SIG-M5 (cell line): ENCODE measurements at places on chromosomes 2 and 18.

DNA sequence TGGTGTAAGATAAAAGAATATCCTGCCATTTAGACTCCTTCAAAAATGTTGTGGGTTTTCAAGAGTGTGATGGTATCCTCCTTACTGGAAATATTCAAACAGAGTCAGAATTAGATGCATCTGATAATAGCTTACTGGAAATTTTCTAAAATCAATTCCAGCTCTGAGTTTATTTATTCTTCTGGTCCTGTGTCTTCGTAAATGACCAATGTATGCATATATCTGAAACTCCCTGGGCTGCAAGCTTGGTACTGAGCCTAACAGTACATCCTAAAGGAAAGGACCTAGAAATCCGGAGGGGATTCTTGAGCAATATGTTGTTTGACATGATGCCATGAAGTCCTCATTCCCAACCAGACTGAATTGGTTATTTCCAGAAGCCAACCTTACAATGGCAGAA, 130.4 kb downstream of the KCNE4 start:
- DNase-seq = no peak

DNA sequence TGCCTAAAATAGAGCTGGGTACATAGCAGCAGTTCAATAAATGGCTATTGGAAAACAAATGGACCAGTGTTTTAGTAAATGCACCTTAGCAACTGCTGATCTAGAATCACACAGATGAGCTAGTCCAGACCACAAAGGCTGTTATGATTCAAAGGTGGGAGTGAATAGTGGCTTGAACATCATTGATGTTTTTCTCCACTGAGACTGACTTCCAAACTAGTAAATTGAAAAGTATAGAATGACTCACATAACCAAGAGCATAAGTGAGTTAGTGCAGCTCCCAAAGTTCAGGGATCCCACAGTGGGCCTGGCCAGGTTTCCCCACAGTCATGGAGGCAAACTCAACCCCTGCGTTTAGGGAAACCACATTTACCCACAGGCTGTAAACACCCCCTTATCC, 106.7 kb upstream of the YPEL5 start:
- DNase-seq = no peak

DNA sequence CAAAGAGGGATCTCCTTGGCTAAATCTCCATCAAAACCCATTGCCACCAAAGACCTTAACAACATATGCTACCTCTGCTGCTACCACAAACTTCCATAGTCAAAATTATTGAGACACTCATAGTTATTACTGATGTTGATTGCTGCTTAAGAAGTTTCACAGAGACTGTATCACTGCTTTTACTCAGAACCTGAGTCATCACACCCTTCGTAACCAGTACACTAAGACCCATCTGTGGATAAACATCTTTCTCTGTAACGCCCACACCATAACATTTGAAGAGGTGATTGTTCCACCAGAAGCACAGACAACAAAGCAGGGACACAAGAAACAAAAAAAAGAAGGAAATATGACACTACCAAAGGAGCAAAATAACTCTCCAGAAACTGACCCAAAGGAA, 1563.1 kb downstream of the LRP1B start:
- no peak for DNase-seq

DNA sequence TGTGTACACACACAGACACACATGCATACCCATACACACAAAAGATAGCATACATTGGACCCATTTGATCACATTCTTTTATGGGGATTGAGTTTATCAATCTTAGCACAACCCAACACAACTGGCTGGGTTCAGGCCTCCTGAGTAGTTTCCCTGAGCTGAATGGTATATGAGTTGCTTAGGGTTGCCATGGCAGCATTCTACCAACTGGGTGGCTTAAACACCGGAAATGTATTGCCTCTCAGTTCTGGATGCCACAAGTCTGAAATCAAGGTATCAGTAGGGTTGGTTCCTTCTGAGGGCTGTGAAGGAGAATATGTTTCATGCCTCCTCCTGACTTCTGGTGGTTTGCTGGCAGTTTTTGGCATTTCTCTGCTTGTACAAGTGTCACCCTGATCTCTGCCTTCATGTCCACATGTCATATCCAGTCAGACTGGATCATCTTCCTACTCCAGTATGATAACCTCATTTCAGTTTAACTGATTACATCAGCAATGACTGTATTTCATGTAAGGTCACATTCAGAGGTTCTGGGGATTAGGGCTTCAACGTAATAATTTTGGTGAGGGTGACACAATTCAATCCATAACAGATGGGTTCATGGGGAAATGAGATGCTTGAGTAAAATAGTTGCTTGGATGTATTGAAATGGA, 212.7 kb downstream of the KCNE4 start:
- DNase-seq = no peak

GRCh38 chr2:183010112-183010511, 28.1 kb downstream of the NCKAP1 start:
- DNase-seq = no peak

DNA sequence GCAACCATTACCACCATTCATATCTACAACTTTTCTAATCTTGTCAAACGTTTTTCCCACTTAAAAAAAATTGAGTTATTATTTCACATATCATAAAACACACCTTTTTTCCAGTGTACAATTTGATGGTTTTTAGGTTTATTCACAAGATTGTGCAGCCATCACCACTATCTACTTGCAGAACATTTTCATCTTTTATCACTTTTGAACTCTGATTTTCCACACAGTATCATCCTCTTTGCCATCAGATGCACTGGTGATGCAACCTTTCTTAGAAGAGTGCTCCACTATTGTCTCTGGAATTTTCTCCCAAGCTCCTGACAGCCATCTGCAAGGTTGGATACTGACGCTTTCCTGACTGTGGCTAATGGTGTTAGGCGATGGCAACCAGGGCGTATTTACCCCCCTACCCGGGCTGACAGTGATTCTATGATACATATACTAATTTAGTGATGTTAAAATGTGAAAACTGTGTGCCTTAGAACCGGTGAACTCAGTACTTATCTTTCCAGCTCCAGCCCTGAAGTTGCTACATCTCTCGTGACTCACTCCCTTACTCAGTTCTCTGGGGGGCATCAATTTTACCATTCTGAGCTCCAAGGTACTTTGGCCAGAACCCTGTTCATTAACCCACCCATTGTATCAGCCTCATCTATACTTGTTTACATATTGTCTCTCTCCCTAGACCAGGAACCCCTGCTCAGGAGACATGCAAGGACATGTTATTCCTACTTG, 105.4 kb upstream of the SPRED2 start:
- DNase-seq = no peak

DNA sequence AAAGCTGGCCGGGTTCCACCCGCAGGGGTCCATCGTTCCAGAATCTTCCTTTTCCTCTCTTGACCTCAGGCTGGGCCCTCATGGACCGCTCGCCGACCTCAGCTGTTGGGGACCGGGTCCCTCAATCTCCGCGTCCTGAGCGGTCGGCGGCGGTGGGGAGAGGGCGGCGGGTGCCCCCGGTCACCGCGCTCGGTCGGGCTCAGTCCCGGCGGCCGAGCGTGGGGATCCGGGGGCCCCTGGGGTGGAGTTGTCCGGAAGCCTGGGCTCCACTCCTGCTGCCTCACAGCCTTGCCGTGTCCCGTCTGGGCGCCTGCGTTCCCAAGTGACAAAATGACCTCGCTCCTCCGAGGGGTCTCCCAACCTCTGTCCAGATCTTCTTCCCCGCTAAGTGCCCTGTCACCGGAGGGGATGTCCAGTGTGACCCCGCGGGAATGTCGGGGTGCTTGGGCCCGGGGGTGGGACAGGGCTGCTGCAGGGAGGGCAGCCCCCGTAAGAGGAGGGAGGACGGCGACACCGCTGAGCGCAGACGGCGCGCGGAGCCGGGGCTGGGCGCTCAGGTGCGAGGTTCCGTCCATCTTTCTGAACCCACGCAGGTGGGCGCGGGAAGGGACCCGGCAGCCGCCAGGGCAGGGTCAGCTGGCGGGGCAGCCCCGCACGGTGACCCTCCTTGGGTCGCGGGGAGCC, 16.0 kb upstream of the E2F6 start:
- DNase-seq = no peak

DNA sequence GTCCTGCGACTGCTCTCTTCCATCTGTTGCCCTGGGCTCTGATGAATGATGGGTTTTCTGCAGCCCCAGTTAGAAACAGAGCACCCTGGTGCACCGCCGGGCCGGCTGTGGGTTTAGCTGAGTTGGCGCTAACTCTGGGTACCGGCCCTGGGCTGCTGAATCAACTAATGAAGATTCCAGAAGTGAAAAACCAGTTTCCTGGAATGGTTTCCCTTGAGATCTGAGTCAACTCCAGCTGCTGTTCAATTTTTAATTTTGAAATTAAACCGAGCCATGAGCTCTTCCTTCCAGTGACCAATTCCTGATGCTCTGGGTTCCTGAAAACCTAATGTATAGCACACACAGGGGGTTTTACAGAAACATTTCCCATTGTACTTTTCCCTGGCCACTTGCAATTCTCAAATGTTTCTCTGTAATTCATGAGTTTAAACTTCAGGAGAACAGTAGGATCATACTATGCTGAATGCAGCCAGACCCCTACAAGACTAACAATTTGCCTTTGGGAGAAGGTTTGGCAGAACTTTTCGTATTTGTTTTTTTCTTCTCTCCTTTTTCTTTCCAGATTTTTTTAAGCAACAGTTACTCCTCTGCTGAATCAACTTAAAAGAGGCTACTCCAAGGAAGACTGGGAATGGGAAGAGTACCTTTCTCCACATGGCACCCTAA, 5.5 kb downstream of the COL6A3 start:
- no peak for DNase-seq

DNA sequence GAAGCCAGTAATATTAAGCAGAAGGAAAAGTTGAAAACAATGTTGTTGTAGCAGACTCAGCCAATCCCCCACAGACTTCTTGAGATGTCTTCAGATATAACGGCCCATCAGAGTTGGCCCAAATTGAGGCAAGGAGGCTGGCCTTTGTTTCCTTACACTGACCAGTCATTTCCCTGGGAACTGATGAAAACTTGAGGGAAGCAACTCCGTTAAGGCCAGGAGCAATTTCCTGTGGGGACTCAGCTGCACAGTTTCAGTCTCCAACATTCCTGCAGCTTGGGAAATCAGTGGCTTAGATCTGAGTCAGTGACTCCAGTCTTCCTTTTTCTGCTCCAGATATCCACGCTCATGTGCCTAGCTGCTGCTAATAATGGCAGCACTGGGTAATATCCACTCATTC, 75.7 kb downstream of the FTCDNL1 start:
- DNase-seq = no peak

DNA sequence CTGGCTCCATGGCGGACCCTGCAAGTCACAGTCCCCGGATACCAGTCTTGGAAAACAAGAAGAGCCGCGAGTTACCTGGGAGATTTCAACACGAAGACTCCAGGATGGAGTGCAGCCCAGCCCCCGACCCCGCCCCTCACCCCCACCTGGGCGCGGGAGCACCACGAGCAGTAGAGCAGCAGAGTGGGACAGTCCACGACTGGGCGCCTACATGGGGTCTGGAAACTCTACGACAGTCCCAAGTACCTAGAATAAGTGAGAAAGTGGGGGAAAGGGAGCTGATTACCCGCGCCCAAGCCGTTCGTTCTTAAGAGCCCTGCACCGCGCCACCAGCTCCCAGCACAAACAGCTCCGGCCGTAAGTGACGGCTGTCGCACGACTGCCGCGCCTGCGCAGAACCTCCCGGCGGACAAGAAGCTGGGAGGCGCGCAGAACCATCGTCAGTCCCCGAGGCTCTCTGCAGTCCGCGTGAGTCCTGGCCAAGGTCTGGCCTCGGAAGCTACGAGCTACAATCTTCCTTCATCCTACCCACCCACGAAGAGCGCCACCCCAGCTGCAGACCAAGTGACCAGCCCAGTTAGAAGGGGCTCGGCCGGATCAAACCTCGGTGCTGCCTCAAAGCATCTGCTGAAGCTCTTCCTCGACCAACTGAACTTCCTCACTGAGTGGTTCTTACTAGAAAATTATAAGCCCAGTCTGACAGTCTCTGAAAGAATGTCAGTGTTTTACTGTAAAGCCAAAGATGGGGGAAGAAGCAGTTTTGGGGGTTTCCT, at the start of gene DPY30:
DPY30 (minus strand) TSS at position 359 of the 773 bp plus-strand sequence; CDS start at position 10, 349 bp downstream.
- peak; percentile 66 for DNase-seq

GRCh38 chr18:36406805-36407204, 109.3 kb downstream of the FHOD3 start:
- no peak for DNase-seq

GRCh38 chr2:209348433-209348832, 75.4 kb upstream of the MAP2 start:
- no peak for DNase-seq

DNA sequence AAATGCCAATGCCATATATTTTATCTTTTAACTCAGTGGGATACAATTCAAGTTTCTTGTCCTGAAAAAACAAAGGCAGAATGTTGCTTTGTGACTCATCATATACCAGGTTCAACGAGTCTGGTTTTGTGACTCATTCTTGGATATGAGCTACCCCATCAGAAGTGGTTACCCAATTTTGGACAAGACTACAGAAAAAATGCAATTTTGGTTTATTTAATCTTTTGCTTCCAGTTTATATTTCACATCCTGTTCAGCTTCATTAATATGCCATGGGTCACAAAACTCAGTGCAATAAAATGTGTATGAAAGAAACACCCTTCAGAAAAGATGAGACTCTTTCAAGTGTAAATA, 25.0 kb downstream of the FN1 start:
- peak; percentile 24 for DNase-seq

DNA sequence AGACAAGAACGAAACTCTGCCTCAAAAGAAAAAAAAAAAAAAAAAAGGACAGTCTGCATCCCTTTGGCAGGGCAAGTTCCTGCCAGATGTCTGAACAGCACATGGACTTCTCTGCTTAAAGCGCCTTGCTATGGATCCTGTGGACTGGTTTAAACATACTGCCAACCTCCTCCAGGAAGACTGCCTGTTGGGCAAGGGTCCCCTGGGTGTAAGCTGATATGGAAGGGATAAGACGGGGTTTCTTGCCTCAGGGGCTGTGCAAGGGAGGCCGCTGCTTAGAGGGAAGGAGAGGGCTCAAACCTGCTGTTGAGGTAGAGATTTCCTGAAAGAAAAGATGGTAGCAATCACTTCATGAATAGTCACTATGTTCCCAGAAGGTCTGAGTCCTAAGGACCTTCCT, 22.2 kb downstream of the SKA1 start:
- DNase-seq = no peak

- no peak for DNase-seq
These were observed 5.3 kb downstream of the MAP4K3 start for GRCh38 chr2:39431592-39432316.

- no peak for DNase-seq
These were observed 52.3 kb downstream of the PAPOLG start for GRCh38 chr2:60808330-60808801.
